ENCODE measurements at places on chromosomes 7 and 10.

GRCh38 chr7:100171087-100171681, 2.8 kb upstream of the GAL3ST4 start:
- DNase-seq: no peak

DNA sequence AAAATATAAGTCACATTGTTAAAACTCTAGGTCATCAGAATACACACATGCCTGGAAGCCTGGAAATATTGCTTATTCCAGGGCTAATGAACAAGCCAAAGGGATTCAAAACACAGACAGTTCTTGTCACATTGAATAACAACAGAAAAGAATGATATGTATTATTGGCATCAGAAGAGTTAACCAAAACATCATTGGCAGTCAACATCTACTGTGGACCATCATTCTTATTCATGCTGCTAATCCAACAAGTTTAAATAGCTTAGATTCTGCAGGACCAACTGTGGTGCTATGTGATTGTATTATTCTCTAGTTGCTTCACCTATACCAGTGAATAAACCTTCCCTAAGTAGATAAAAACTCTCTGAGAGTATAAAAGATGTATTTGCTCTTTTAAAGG, 198.3 kb downstream of the NEBL start:
- DNase-seq: no peak

DNA sequence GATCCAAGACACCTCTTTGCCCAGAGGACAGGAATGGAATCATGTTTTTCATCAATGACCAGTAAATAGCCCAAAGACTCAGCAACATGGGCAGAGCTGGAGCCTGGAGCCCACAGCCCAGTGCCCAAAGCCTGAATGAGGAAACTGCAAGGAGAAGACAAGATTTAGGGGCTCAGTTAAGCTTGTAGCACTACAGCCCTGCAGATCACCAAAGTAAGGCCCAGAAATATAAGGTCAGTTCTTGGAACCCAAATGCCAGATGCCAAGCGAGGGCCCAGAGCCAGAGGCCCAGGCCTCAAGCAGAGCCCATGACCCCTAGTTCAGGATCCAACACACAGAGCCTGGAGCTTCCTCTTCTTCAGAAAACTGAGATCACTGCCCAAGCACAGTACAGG, 32.4 kb downstream of the MBL2 start:
- DNase-seq: no peak

DNA sequence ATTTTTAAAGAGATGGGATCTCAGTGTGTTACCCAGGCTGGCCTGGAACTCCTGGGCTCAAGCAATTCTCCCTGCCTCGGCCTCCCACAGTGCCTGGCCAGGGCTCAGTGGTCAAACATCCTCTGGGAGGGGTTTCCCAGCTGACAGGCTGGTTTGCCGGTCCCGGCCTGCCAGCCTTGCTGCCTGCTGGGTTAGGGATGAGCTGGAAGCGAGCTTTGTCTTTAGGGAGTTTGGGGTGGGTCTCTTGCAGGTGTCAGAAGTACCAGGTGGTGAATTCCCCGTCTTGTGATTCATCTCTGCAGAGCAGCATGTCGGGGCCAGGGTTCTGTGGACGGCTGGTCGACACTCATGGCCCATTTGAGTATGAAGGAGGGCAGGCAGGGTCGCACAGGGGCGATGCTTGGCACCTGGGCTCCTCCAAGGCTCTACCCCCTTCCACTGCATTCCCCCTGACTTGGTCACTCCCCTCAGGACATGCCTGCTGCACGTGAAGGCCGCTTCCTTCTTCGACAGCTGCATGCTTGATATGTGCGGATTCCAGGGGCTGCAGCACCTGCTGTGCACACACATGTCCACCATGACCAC, 30.3 kb downstream of the ZAN start:
- DNase-seq: no peak

GRCh38 chr10:93703066-93703465, 674 bp upstream of the FRA10AC1 start:
- DNase-seq: no peak

DNA sequence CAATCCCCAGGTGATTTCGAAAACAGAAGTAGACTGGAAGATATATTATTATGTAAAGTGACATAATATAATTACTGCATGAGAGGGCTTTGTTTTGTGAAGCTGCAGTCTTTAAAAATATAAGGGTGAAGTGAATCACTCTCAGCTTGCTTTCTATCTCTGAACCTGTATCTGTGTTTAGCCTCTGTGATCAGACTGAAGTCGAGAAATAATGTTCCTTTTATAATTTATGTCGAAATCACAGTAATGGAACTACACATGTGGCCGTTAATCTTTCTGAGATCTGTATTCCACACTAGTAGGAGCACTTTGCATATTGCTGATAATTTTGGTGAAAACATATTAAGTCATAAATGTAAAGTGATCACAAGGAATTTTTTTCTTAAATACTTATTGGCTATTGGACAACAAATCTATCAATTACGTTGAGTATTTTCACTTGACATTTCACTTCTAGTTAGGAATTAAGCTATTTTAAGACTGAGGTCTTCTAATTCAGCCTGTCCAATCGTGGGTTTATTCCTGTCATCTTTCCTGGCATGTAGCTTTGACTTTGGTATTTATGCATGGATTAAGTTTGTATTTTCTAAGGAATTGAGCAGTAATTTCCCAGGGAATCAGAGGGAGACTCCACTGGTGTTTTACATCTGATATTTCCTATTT, 268.2 kb upstream of the POT1 start:
- no peak for DNase-seq

DNA sequence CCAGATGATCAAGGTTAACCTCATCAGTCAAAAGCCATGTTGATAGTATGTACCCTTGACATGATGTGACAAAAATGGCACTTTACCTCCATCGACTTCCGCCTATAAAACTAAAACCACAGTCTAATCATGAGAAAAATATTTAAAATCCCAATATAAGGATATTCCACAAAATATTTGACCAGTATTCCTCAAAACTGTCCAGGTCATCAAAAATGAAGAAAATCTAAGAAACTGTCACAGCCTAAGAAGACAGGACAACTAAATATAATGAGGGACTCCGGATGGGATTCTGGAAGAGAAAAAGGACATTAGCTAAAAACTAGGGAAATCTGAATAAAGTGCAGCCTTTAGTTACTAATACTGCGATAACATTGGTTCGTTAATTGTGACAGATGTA, 67.6 kb downstream of the XPNPEP1 start:
- no peak for DNase-seq

GRCh38 chr7:151539088-151539671, 19.5 kb upstream of the RHEB start:
- DNase-seq: no peak

- peak; percentile 42 for DNase-seq
Observed at GRCh38 chr10:22615819-22616499, 98.4 kb downstream of the PIP4K2A start.

DNA sequence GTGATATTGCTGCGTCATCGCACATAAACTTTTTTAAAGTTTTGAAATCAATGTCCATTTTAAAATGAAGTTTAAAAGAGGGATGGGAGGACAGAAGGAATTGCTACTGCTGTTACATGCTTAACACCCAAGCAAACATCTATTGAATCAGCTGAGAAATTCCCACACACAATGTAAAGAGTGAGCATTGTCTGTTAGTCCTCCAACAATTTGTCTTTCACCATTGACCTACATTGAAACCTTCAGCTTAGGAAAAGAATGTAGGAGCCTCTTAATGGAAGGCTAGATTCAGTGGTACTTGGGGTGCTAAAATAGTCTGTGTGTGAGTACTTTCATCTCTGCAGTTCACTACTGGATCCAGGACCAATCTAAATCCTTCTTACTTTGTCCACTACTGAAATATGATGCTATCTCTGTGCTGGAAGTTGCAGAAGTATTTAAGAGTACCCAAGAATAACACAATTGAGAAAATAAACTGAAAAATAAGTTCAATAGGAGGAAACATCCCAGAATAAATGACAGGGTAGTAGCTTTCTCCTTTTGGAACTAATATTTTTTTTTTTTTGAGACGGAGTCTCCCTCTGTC, 23.8 kb upstream of the FBXW4 start:
- no peak for DNase-seq

DNA sequence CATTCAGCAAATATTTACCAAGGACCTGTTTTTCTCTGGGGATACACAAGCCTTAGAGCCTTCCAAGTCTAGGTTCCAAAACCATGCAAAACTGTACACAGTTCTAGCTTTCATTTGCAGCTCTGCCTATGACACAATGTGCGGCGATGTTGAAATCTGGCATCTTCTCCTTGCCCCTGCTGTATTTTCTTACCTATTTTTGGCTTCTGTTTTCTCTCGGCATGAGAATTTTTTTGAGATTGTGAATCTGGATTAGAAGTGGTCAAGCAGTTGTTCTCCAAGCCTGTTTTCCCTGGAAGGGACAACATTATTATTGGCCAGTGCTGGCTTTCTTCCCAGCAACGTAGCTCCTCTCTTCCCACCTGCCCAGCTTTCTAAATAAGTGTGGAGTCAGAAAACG, 176.3 kb downstream of the CREB5 start:
- no peak for DNase-seq

- DNase-seq: no peak
Observed at GRCh38 chr10:52187521-52188258, 126.4 kb upstream of the DKK1 start.

- DNase-seq: no peak
Observed at GRCh38 chr10:35546824-35547225, 58.3 kb upstream of the GJD4 start.

Data from kidney capillary endothelial cell (primary cell).